Activated T-cell treated with anti-CD3 and anti-CD28 coated beads for 24 hours (primary cell): ENCODE measurements at places on chromosomes 2 and 18.

DNA sequence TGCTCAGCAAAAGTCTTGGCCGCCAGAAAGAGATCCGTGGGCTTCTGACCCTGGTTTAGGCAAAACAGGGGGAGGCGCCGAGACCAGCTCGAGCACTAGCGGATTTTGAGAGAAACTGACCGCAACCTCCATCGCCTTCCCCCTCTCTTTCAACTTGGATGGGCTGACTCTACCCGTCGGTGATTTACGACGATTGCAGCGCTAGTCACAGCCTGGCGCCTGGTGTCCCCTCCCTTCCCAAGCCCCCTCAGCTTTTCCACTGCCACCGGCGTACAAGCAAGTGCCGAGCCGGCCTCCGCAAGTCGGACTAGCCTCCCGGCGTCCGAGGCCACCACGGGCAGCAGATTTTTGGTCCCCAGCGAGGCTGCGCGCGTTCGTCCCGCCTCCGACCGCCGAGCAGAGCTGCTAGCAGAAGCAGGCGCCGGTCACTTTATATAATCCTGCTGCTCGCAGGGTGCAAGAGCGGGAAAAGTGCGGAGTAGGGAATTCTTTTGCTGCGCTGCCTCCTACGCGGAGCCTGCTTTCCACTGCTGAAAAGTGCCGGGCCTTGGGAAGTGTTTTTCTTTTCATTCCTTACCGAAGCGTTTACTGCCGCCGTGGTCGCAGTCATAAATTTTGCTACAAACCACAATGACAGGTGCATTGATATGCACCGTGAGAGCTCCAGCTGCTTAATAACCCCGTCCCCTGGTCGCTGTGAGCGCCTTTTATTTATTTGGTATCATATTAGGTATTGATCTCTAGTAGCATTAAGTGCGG, 7.7 kb downstream of the HOXD3 start:
- DNase-seq = no peak

GRCh38 chr2:28716265-28716865, 35.3 kb upstream of the PPP1CB start:
- DNase-seq = no peak

DNA sequence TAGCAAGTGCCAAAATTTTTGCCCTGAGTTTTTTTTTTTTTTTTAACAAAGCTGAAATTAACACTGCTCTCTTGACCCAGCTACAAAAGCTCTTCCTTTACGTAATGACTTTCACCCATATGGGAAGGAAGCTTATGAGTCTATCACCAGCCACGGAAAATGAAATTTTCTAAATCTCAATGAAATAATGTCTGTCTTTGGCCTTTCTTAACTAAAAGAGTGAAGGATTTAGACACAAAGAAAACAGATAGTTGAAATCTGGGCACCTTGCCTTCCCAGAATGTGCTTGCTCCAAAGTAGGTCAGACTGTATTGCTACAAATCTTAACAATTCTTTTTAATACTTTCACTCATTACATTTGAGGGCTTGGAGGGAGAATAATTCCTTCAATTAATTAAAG, 180.8 kb upstream of the MGAT5 start:
- DNase-seq = no peak

DNA sequence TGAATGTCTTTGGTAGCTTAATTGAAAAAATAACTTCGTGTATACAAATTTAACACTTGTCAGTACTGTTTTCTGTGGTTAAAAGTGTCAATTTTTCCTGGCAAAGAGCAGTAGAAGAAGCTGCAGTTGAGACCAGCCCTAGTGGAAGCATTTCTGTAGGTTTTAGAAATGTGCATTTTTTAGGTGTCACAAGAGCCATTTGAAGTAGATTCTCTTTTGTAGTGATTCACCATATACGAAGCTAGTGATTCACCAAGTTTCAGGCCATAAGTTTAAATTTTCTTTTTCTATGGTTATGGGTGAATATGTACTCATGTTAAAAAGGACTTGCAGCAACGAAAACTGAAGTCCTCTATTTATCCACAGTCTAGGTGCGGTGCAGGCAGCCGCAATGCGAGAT, 4.2 kb downstream of the NABP1 start:
- no peak for DNase-seq

DNA sequence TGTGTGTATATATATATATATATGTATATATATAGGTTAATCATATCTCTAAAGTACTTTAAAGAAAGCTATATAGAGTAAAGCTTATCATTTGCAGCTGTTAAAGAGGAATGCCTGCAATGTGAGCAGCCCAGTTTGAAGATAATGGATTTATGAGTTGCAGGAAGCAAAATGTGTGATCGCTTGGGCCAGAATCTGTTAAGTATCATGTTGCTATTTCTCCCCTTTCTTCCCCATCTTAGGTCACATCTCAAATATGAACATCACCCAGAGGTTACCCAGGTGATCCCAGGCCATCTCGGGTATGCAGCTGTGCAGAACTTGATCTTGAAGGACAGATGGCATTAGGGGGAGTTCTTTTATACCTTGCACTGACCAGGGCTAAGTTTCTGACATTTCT, 316.5 kb downstream of the MTX2 start:
- no peak for DNase-seq

- DNase-seq = no peak
Observed at GRCh38 chr2:195238826-195239225, 418.2 kb upstream of the SLC39A10 start.

- DNase-seq = no peak
Observed at GRCh38 chr2:229043681-229044080, 227.4 kb downstream of the PID1 start.

DNA sequence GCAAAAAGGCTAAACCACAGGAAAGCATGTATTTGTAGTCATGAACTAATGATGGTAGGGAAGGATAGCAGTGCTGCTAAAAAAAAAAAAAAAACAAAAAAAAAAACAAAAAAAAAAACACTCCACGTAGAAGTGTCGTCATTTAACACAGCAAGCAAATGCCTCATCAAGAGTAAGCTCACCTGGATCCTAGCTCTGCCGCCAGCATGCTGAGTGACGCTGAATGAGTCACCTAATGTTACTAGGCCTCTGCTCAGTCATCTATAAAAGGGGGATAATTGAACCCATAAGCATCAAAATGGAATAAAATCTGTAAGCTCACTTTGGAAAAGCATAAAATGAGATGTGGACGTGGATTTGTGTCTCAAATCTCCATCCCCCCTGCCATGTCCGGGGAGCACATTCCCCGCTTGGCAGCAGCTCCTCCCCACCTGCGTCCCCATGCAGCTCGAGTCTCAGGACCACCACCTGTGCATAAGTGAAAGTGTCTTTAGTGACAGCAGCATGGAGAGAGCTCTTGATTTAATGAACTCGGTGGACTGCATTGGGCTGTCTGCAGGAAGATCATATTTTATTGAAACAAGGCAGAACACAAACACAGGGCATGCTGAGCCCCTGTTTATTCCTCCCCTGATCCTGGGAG, 427.5 kb downstream of the LRATD1 start:
- DNase-seq = no peak

DNA sequence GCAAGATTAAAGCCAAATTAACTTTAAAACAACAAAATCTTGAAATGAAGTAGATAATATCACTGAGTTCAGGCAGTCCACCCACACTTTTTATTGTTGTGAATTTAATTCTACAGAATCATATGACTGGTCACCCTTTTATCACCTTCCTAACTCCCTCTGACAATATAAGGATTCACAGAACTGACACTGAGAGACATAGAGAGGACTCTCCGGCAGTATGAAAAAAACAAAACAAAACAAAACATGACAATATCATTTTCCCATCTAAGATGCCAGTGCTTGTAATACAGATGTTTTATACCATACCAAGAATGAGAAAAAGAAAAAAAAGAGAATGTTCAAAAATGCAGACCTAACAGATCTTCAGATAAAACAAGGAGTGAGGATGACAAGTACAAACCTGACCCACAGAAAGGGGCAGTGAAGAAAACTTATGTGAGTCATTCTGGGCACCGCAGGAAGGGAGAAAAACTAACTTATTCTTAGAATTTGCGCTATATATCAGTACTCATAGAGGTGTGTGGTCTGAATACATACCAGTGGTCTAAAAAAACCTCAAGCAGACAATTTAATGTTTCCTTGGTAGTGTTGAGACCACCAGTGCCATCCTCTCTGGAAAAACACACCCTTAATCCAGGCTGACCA, 136.6 kb downstream of the ZAP70 start:
- DNase-seq = no peak

DNA sequence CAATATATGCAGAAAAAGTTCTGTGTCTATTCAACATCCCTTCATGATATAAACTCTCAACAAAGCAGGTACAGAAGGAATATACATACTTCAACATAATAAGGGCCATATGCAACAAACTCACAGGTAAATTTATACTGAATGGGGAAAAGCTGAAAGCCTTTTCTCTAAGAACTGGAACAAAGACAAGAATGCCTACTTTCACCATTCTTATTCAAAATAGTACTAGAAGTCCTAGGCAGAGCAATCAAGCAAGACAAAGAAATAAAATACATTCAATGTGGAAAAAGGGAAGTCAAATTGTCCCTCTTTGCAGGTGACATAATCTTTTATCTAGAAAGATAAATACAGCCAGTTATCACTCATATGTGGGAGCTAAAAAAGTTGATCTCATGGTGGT, 116.3 kb downstream of the ACVR1 start:
- DNase-seq = no peak

DNA sequence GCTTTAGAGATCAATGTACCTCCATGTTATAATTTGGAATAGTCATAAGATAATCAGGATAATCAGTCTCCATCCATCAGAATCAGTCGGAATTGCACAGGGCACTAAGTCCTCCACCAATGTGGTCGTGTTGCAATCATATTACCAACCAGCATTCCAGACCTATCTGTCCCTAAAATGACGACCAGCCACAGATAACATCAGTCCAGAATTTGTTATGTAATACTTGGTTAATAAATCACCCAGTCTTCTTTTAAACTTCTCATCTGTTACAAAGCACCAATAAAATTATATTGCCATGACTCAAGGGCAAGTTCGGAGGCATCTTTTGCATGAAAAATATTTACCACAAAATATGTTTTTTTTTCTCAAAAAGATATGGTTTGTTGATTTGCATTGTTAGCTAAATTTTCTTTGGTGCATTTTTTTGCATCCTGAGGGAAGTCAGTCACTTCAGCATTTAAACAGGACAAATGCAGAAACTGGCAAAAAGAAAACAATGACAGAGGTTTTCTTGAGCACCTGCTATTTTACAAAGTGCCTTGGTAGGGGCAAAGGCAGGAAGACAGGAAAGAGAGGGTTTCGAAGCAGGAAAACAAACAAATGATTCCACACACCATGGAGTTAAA, 29.3 kb downstream of the PIEZO2 start:
- no peak for DNase-seq

- no peak for DNase-seq
Observed at GRCh38 chr2:96092573-96092877, 23.8 kb downstream of the ADRA2B start.

DNA sequence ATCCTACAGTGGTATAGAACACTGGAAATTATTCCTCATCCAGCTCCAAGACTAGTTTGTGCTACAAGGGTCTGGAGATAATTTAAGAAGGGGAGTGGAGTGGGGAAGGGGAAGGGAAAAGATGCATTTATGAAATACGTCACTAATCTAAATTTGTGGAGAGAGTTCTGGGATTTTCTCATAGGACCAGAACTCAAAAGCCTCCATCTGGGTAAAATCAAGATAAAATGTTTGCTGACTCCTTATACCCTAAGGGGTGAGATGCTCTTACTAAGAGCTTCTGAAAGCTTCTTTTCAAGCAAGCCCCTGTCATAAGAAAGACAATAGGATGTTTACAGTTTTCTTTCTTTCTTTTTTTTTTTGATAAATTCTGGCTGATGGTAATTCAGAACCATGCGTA, 88.5 kb upstream of the RBMS1 start:
- DNase-seq = no peak

DNA sequence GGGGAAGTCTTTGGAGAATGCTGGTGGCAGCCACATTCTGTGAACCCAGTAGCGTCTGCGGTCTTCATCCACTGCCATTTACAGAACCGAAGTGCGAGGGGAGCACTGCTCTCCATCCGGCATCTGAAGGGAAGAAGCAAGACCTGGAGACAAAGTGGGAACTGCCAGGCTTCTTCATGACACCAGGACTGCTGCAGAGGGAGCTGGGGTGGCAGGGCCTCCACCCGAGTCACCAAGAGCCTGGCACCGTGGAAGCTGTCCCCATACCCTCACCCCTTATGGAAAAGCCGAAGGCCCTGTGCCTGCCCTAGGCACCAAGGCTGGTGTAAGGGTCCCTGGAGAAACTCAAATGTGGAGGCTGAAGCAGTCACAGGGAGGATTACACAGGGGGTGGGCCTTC, 79.8 kb downstream of the CIB4 start:
- no peak for DNase-seq

DNA sequence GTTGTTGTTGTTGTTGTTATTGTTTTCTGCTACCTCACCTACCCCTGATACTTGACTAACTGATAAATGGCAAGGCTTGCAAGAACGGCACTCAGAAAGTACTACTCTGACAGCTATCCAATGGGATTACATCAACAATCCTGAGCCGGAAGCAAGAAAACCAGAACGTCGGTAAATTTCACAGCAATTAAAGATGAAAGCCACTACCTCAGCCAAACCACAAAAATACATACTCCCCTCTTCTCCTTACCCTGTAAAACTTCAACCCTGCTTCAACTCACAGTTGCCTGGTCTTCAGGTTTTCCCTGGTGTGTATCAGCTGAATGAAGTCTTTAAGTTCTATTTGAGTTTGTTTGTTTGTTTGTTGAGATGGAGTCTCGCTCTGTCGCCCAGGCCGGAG, 293.7 kb upstream of the RND3 start:
- no peak for DNase-seq

DNA sequence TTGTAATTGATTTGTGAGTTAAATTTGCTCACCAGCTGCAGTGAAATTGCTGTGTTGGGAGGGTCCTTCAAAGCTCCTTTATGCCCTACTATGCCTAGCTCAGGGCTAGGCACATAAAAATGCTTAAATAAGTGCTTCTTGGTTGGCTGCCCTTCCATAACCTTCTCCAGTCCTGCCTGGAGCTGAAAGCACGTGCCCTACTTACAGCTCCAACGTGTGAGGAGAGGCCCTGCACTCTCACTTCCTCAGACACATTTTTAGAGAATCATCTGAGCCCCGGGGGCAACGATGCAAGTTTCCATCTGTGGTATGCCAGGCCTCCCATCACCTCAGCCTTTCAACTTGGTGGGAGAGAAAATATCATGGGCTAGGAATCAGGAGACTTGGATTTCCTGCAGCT, 202.7 kb downstream of the BCL11A start:
- DNase-seq = no peak

- no peak for DNase-seq
Observed at GRCh38 chr18:11149441-11150270, at the start of gene PIEZO2. PIEZO2 (minus strand) TSS chr18:11149569; CDS start chr18:11148588, 981 bp downstream.

- no peak for DNase-seq
Observed at GRCh38 chr2:78020491-78020890, 498.3 kb upstream of the LRRTM4 start.

GRCh38 chr2:231186325-231186724, 12.1 kb upstream of the ARMC9 start:
- DNase-seq = no peak

GRCh38 chr2:74373985-74374384, 6.1 kb downstream of the DCTN1 start:
- DNase-seq = no peak

- DNase-seq = no peak
Observed at GRCh38 chr18:25896956-25897355, 193.5 kb downstream of the SS18 start.

GRCh38 chr18:77899972-77900754, 650.5 kb downstream of the GALR1 start:
- peak; percentile 40 for DNase-seq
